ENCODE measurements at places on chromosomes 12 and 14. TPM values are rescaled to one million over a fixed set of nuclear protein-coding genes. Genes with fewer than 3 reads are reported as not detected.
A peak's percentile ranks its signal among the peaks of the same experiment; 100 is the strongest.

GRCh38 chr12:8681129-8681884 is 16.5 kb upstream of the RIMKLB start:
- DNase-seq = no peak
- no peak overlapping the region for H3K27ac ChIP-seq
- H3K36me3 ChIP-seq = no peaks in the 10 kb centered on the region
- peaks cover 14% of the 10 kb centered on the region for H3K27me3 ChIP-seq

- H3K36me3 ChIP-seq = peaks cover 30% of the 10 kb centered on the region
- H3K4me1 ChIP-seq = peaks cover 88% of the 10 kb centered on the region
- peak overlapping the region; percentile 79 for H3K4me3 ChIP-seq
- peak; percentile 90 for DNase-seq
These were observed 21.5 kb upstream of the IFNG start for GRCh38 chr12:68180792-68181744.

The RAPGEF3 gene
- 0.19 TPM for total RNA-seq

GRCh38 chr14:69664865-69665526 is 53.6 kb downstream of the SUSD6 start:
- no peak for DNase-seq
- H3K4me3 ChIP-seq = no peak overlapping the region
- H3K4me1 ChIP-seq = peaks cover 80% of the 10 kb centered on the region
- H3K27ac ChIP-seq = no peak overlapping the region
- peaks cover 15% of the 10 kb centered on the region for H3K36me3 ChIP-seq

- no peak overlapping the region for H3K27ac ChIP-seq
- H3K4me3 ChIP-seq = no peak overlapping the region
- no peaks in the 10 kb centered on the region for H3K36me3 ChIP-seq
- no peak for DNase-seq
These were observed 54.1 kb upstream of the GNG2 start for GRCh38 chr14:51806026-51807023.

The DHH gene
- total RNA-seq = 0.31 TPM

DNA sequence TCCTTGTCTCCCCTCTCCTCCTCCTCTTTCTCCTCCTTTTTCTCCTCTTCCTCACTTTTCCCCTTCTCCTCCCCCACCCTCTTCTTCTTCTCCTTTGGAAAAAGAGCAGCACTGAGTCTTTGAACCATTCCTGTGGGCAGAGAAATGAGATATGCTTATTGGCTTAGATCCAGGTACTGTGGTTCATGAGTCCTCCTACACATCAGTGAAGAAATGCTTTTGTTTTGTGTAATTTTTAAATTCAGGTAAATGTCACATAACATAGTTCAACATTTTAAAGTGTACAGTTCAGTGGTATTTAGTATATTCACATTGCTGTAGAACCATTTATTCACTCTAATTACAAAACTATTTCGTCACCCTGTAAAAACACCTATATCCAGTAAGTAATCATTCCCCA is 402.1 kb downstream of the AACS start:
- no peak overlapping the region for H3K4me3 ChIP-seq
- H3K27ac ChIP-seq = no peak overlapping the region
- H3K36me3 ChIP-seq = no peaks in the 10 kb centered on the region
- no peaks in the 10 kb centered on the region for H3K4me1 ChIP-seq

- no peaks in the 10 kb centered on the region for H3K4me1 ChIP-seq
- H3K27me3 ChIP-seq = peaks cover 47% of the 10 kb centered on the region
- H3K27ac ChIP-seq = no peak overlapping the region
- no peak overlapping the region for H3K4me3 ChIP-seq
- no peak for DNase-seq
These were observed 82.4 kb downstream of the DIO3 start for GRCh38 chr14:101643651-101644050.

DNA sequence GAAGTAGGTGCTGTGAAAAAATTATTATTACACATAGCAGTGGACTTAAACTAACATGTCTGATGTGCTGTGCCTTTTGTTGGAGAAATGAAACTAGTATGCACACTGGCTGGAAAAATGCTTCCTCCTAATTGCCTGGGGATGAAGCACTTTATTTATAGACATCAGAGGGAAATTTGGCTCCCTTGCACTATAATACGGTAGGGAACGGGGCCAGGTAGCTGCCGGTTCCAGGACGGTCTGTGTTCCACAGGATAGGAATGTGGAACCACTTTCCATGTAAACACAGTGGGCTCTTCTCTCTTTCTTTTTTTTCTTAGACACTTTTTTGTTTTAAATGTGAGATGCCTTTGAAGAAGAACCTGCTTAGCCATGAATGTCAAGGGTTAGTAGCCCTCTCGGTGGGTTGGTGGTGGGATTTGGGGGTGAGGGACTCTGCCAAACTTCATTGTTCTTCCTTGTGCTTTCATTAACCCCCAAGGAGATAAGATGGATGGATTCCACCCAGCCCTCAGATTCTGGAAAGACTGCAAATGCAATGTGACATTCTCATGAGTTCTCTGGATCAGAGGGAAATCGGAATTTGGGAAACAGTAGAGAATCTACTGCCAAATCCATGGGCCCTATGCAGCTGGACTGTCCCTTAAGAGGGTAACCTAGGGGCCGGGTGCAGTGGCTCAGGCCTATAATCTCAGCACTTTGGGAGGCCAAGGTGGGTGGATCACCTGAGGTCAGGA is 58.0 kb upstream of the GSC start:
- H3K4me3 ChIP-seq = no peak overlapping the region
- no peaks in the 10 kb centered on the region for H3K36me3 ChIP-seq
- DNase-seq = no peak
- H3K27me3 ChIP-seq = peaks cover 24% of the 10 kb centered on the region
- H3K4me1 ChIP-seq = no peaks in the 10 kb centered on the region
- H3K27ac ChIP-seq = no peak overlapping the region

GRCh38 chr14:20627346-20628027 is 14.0 kb downstream of the OR6S1 start:
- H3K4me3 ChIP-seq = no peak overlapping the region
- H3K4me1 ChIP-seq = peaks cover 55% of the 10 kb centered on the region
- H3K36me3 ChIP-seq = no peaks in the 10 kb centered on the region
- H3K27ac ChIP-seq = no peak overlapping the region
- DNase-seq = no peak

The OR4M1 gene
- not detected for total RNA-seq

The AHNAK2 gene
- total RNA-seq = not detected

- H3K27me3 ChIP-seq = peaks cover 6% of the 10 kb centered on the region
- DNase-seq = no peak
- no peaks in the 10 kb centered on the region for H3K36me3 ChIP-seq
- H3K27ac ChIP-seq = peak overlapping the region; percentile 77
- H3K4me1 ChIP-seq = peaks cover 20% of the 10 kb centered on the region
These were observed 1.3 kb upstream of the KRT79 start for GRCh38 chr12:52835271-52836041.

The CABP1 gene
- not detected for total RNA-seq

The GPX2 gene
- not detected for total RNA-seq

DNA sequence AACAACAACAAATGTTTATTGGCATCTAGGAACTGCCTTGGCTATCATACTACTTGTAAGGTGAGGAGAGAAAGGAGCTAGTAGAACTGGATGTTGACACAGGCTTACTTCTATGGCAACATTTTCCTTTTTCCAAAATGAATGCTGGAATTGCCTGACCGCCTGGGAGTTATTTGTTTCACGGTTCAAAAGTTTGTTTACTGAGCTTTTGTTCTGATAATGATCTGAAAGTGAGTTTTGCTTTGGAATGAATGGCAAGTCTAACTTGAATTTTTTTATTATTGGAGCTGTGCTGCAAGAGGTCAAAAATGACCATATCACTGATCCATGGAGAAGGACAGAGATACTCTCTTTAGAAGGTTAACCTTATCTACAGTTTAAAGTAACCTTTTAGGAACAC is 183.5 kb upstream of the CAND1 start:
- H3K4me1 ChIP-seq = no peaks in the 10 kb centered on the region
- no peaks in the 10 kb centered on the region for H3K36me3 ChIP-seq
- DNase-seq = no peak

- H3K4me3 ChIP-seq = peak overlapping the region; percentile 11
- peak overlapping the region; percentile 19 for H3K27ac ChIP-seq
- peaks cover 5% of the 10 kb centered on the region for H3K36me3 ChIP-seq
- no peak for DNase-seq
These were observed 56.6 kb downstream of the DRAM1 start for GRCh38 chr12:101933866-101934514.

- DNase-seq = no peak
- H3K4me3 ChIP-seq = peak within 1 kb of the TSS; percentile 73
- no peaks in the 10 kb centered on the region for H3K36me3 ChIP-seq
These were observed at the start of gene ESR2 for GRCh38 chr14:64293976-64294671. ESR2 (minus strand) TSS chr14:64294371; CDS start chr14:64282985, 11,386 bp downstream.

DNA sequence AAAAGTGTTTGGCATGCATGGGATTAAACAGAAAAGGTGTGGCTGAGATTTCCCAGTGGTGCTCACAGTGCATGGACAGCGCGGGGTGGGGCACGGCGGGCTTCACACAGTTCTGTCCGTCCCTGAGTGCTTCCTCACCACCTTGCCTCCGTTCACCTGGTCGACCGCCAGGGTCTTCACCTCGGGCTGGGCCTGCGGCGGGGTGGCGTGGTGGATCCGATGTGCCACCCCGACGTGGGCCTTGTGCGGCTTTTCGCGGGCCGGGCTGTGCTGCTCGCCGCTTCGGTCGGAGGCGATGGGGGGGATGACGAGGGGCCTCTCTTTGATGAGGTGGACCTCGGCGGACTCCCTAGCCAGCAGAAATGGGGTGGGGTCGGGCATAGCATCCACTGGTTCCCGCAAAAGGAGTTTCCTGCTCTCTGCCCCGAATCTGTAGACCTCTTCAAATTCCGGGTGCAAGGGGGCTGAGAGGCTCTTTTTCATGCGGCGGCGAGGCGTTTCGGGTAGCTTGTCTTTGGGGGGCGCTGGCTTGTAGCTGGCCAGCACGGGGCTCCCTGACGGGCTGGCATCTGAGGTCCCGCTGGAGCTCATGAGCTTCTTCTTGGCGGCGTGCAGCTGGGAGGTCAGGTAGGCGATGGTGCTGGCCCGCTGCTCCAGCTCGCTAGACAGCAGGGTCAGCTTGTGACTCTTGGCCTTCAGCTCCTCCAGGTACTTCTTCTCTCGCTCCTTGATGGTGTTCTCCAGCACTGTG is 35.5 kb downstream of the CCDC92 start:
- H3K4me1 ChIP-seq = peaks cover 66% of the 10 kb centered on the region
- no peaks in the 10 kb centered on the region for H3K27me3 ChIP-seq
- DNase-seq = no peak
- peak overlapping the region; percentile 75 for H3K4me3 ChIP-seq

Measured in natural killer cell treated with Interleukin-12 subunit alpha and Interleukin-12 subunit beta and Interleukin-15 and Interleukin-18, amount 100 ng/mL, for 72 hours (primary cell).